ENCODE measurements at places on chromosomes 12 and 14.

DNA sequence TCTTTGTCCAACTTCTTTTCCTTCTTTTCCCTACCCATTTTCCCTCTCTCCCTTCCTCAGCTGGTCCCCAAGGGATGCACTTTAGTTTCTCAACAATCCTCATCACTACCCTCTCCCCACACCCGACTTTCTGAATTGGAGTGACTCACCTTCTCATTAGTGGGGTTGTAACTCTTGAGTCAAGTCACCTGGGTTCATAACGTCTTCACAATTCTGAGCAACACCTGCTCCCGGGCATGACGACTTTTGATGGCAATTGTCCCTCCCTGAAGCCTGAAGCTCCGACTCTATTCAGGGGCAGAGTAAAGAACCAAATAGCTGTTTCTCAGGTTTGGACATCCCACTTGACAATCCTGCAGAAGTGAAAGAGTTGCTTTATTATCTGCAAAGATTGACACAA, 82.7 kb upstream of the OTX2 start:
- no peak for DNase-seq

GRCh38 chr12:14885718-14886221, at the start of gene MGP:
Gene MGP (minus strand): TSS chr12:14885854. CDS start chr12:14885791, 63 bp downstream.
- DNase-seq: no peak

DNA sequence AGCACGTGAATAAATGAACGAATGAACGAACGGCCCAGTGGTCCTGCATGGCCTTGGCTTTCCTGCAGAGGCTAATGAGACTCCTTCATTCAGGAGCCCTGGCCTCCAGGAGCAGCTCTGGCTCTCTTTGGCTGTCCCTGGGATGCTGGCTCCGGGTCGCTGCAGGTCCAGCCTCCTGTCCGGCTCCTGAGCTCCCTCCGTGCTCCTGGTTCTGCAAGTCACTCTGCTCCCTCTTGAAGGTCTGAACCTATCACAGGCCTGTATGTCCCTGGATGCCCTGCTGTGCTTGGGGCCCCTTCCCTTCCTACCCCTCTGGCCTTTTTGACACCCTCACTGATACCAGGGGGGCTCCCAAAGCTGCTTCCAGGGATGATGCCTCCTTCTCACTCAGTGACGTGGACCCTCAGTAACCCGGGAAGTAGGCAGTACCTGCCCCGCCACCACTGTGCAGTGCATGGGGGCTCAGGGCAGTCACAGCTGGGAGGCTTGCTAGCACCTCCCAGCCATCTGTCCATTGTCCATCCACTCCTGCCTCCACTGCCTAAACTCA, 133.7 kb upstream of the C14orf180 start:
- DNase-seq: no peak

- no peak for DNase-seq
These were observed 17.7 kb downstream of the PSMC1 start for GRCh38 chr14:90274019-90274418.

DNA sequence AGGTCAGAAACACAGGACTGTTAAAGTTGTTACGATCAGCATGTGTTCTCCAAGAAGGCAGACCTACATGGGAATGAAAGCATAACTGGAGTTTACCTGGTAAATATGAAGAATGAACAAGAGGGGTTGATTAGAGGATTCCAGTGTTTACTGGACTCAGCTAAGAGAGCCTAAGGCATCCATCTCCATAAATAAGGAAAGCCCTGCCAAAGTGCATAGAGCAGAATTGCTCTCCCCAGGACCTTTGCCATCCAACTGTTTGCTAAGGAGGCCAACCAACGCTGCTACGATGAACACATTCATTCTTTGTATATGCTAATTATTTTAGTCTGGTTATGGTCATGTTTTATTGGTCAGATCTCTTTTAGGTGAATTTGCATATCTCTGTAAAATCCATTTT, 17.1 kb upstream of the PAWR start:
- no peak for DNase-seq

- DNase-seq: no peak
These were observed 3.6 kb upstream of the SLC7A8 start for GRCh38 chr14:23186913-23187654.

GRCh38 chr12:88922816-88923215, 342.5 kb upstream of the KITLG start:
- DNase-seq: no peak

- DNase-seq: no peak
These were observed 1945.1 kb upstream of the SEL1L start for GRCh38 chr14:83478741-83479140.

DNA sequence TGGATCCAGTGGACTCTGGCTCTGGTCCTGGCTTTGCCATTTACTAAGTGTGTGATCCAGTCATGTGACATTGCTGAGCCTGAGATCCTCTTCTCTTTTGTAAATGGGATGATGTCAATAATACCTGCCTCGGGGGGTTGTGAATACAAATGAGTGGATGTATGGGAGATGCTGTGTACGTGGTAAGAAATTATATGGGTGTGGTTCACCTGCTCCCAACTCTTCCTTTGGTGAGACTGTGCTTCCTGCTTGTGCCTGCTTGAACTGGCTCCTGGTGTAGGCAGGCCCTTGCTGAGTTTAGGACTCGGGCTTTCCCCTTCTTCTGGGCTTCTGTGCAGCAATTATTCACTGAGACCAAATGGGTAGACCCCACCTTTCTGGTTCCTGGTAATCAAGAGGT, 189.5 kb upstream of the FRMD6 start:
- no peak for DNase-seq

- DNase-seq: no peak
These were observed 449.6 kb upstream of the RGS6 start for GRCh38 chr14:71482671-71483070.

GRCh38 chr14:104385531-104386101, 193.9 kb upstream of the C14orf180 start:
- DNase-seq: no peak

GRCh38 chr14:55752580-55753390, 172.8 kb downstream of the KTN1 start:
- DNase-seq: no peak

- DNase-seq: no peak
These were observed 189.8 kb upstream of the PRICKLE1 start for GRCh38 chr12:42779186-42779859.

DNA sequence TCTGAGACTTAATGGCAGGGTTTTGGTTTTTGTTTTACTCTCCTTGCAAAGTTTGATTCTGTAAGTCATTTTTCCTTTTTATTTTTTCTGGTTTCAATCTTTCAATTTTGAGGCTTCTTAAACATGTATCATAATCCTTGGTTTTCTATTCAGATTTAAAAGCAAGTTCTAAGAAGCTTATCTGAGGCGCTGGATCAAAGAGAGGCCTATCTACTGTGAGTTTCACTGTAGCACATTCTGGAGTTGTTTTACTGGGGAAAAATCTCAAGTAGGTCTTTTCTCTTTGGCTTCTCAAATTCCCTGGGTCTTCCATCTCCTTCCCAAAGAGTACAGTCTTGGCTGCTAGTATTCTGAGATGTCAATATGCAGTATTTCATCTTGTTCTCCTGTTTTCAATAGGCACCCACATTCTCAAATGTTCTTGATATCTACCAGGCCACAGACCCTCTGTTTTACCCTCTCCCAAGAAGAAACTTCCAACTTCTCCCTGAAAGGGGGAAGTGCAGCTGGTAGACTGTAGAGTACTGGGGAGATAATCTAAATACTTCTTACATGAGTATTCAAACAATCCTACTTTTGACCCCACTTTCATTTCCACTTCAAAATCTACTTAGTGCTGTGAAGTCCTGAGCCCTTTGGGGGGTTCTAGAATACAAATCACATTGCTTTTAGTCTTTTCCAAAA, 10.9 kb upstream of the CATSPERB start:
- DNase-seq: no peak

- DNase-seq: no peak
These were observed 26.1 kb upstream of the GZMB start for GRCh38 chr14:24659916-24660570.

- no peak for DNase-seq
These were observed 122.6 kb upstream of the PLXNC1 start for GRCh38 chr12:94025756-94026155.

GRCh38 chr12:34186492-34186891, 164.2 kb downstream of the ALG10 start:
- DNase-seq: no peak

GRCh38 chr12:46152456-46152855, 116.4 kb downstream of the SLC38A1 start:
- DNase-seq: no peak

DNA sequence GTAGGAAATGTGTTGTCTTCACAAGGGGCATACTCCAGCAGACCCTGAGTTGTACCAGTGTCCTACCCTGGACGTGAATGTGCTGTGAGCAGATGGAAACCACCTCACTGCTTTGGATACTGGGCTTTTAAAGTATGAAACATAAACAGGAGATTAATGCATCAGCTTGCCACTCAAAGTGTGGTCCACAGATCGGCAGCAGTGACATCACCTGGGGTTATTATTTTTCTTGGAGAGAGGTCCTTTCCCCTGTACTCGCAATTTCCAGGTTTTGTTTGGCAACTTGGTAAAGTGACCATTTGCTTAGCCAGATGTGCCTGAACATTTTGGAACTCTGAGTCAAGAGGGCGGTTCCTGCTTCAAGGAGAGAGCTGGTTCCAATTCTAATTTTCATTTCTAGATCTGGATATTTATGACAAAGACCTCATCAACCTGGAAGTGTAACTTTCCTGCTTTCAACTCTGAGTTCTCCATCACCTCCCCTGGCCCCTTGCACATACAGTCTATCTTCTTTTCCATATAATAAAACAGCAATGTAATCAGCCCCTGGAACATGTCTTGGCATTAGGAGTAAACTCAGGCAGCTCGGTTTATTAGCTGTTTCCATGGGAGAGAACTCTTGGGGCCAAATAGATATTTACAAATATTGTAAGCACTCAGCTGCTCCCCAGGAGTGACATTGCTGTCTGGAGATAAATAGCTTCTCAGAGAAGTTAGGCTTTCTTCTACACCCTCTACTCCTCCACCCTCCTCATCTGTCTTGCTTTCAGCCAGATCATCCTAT, 237.0 kb upstream of the TBX3 start:
- no peak for DNase-seq

GRCh38 chr14:63406333-63406732, 87.6 kb upstream of the GPHB5 start:
- no peak for DNase-seq

DNA sequence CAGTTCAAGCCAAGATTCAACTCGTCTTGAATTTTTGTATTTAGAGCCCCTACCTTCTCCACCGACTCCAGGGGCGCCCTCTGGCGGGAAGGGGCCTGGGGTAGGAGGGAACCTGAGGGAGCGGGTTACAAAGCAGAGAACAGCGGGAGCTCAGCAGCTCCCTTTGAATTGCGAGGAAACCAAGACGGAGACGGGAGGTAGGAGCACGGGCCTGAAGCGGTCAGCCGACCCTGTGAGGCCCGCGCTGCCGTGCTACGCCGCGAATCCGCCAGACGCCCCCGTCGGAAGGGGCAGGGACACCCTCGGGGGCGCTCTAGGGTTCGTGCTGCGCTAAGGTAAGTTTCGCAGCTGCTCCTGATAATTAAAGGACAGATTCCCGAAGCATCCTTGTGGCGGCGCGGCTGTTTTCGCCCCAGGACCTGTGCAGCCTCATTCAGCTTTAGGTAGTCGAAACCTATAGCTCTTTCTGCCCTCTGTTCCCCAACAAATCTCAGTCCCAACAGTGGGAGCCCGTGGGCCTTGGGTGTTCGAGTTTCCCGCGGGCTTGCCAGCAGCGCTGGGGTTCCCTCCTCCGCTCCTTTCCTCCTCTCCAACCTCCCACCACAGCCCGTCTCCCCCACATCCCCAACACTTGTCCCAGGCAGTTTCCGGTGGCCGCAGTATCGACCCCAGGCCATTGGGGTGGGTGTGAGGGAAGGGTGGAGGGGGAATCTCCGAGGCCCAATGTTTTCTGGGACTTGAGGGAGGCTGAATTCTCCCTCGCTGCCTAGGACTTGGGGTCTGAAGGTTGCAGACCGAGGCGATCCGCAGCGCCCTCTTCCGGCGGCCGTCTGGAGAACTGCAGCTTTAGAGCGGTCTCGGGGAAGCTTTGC, 5.1 kb upstream of the NKX2-1 start:
- no peak for DNase-seq

DNA sequence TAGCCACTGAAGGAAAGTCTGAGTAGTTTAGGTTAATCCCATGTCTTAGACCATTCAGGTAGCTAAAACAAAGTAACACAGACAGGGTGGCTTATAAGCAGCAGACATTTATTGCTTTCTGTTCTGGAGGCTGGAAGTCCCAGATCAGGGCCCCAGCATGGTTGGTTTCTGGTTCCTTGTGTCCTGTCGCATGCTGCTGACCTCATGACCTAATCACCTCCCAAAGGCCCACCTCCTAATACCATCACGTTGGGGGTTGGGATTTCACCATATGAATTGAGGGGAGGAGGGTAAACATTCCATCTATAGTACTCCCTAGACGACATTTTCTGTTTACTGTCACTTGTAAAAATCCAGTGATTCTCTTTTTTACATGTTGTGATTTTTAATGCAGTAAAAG, 148.6 kb downstream of the FBXL14 start:
- DNase-seq: no peak

GRCh38 chr14:54816450-54816849, 86.2 kb downstream of the GCH1 start:
- no peak for DNase-seq

GRCh38 chr14:67436006-67436866, 24.3 kb upstream of the PLEK2 start:
- DNase-seq: no peak

DNA sequence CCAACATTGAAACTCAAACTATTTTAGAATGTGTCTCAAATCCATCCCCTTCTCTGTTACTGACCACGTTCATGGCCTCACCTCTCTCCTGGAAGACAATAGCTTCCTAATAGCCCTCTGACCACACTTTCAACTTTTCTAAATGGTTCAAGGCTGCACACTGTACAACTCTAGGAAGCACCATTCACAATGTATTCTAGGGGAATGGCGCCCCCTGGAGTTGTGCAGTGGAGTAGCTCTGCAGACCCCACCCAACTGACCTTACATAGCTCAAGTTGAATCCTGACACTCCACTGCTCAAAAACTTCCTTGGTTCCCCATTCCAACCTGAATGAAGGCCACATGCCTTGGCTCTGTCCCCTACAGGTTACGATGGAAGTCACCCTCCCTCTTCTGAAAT, 77.6 kb downstream of the GAS2L3 start:
- no peak for DNase-seq

- DNase-seq: no peak
These were observed 7.8 kb upstream of the ART4 start for GRCh38 chr12:14850929-14851663.

DNA sequence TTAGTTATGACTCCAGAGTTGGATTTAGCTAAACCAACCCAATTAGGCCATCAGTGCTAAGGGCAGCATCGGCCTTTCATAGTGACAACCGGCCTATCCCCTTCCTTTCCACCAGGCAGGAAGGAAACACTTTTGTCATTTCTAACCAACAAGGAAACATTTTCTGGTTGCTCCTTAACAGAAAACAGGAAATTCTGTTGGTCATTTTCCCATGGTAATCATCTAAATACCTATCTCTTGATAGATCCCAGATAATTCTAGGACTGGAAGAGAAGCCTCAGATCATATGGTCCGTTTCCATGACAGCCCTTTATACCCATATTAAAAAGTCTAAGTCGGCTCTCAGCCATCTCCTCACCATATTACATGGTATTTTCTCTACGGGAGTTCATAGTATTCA, 79.2 kb upstream of the USP44 start:
- DNase-seq: no peak

- DNase-seq: no peak
These were observed 27.8 kb upstream of the AEBP2 start for GRCh38 chr12:19411234-19412204.

- DNase-seq: no peak
These were observed 25.4 kb downstream of the CDC42BPB start for GRCh38 chr14:103031956-103032355.
